Activated CD8-positive, alpha-beta memory T cell treated with anti-CD3 and anti-CD28 coated beads for 24 hours (primary cell): ENCODE measurements at places on chromosomes 3 and 15.

DNA sequence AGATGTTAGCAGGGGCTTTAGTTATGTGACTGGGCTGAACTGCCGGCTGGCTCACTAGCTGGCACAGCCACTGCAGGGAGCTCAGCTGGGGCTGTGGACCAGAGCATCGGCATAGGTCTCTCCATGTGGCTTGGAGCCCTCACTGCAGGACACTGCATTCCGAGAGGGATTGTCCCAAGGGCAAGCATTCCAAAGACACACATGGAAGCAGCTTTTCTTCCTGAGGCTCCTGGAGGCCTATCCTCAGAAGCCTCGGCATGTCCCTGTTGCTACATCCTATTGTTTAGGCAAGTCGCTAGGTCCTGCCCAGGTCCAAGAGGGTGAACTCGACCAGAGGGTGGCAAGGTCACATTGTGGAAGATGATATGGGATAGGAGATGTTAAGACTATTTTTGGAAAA, 209.8 kb downstream of the PLCL2 start:
- DNase-seq: no peak

- DNase-seq: peak; percentile 88
Observed at GRCh38 chr3:111616417-111617105, 21.4 kb upstream of the ZBED2 start.

GRCh38 chr3:126472277-126473006, 3.2 kb downstream of the ZXDC start:
- no peak for DNase-seq

- DNase-seq: no peak
Observed at GRCh38 chr3:88312256-88312655, 162.5 kb downstream of the C3orf38 start.

- peak; percentile 81 for DNase-seq
Observed at GRCh38 chr3:32460031-32460749, 42.5 kb downstream of the CMTM6 start.

- no peak for DNase-seq
Observed at GRCh38 chr3:95899494-95899893, 914.9 kb upstream of the EPHA6 start.

DNA sequence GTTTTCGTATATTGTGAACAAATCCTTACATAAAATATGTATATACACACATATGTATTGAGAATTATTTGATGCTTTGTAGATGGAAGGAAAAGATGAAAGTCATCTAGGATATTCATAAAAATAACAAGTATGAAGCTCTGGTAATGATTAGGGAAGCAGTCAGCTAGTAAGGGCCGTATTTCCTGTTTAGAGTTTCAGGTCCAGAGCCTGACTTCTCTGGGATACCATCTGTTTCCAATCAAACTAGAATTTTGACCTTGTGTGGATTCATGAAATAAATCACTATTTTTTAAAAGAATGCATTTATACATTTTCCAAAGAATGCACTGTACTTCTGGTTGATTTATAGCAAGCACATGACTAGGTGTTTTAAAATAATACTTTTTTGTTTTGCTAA, 156.1 kb upstream of the CGNL1 start:
- DNase-seq: no peak

DNA sequence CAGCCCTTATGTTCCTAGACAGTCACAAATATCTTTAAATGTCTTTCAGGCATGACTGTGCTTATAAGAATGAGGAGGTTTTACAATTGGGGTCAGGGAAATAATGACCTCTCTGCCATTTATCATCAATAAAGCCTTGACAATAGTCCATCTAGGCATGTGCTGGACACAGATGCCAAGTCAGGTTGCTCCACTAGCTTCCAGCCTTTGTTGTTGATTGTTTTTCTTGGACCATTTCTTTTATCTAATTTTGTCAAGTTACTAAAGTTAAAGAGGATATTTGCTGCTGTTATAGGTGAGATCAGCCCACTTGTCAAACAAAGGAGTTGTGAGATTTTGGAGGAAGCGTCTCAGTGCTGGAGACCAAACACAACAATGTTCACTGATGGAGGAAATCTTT, 628.0 kb downstream of the ROBO2 start:
- no peak for DNase-seq

DNA sequence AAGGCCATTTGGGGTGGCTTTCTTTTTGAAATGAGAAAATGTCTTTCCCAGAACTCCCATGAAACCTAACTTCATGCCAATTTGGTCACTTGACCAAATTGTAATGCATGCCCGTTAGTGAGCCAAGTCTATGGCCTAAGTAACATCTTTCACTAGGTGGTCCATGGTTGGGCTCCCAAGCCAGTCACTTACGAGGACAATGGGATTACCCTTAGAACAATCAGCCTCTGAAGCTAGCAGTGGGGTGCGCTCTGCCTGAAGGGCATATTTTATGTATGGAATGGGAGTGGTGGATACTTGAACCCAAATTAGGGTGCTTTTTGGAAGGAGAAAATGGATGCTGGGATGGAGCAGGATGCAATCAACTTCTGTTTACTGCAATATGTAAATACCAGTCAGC, 127.4 kb upstream of the GOLIM4 start:
- DNase-seq: no peak

GRCh38 chr3:187247398-187247797, 44.1 kb downstream of the MASP1 start:
- DNase-seq: no peak

- peak; percentile 65 for DNase-seq
Observed at GRCh38 chr3:46881596-46882376, 4.3 kb downstream of the PTH1R start.

- DNase-seq: no peak
Observed at GRCh38 chr15:32649342-32649741, 7.8 kb downstream of the SCG5 start.

DNA sequence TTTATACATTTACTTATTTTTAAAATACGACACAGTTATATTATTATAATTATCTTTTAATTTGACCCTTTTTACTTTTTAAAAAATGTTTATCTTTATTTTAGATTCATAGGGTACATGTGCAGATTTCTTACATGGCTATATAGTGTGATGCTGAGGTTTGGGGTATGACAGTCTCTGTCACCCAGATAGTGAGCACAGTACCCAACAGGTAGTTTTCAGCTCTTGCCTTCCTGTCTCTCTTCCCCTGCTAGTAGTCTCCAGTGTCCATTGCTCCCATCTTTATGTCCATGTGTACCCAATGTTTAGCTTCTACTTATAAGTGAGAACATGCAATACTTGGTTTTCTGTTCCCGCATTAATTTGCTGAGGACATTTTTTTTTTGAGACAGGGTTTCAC, 21.8 kb upstream of the KCNMB2 start:
- no peak for DNase-seq

DNA sequence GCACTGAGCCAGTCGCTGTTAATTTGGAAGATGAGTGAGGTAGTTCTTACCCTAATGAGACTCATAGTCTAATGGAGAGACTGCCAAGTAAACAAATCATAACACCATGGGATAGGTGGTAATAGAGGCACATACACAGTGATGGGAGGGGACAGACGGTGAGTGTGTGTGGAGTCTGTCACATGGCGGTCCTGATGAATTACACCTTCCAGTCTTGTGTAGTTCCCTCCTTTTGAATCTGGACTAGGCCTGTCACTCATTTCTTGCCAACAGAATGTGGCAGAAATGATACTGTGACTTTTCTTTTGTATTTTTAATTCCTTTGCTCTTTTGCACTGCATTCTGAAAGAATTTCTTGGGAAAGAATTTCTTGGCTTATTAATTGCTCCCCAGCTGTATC, 78.1 kb downstream of the NR1D2 start:
- DNase-seq: no peak

- no peak for DNase-seq
Observed at GRCh38 chr15:60557191-60557618, 78.3 kb upstream of the ICE2 start.

DNA sequence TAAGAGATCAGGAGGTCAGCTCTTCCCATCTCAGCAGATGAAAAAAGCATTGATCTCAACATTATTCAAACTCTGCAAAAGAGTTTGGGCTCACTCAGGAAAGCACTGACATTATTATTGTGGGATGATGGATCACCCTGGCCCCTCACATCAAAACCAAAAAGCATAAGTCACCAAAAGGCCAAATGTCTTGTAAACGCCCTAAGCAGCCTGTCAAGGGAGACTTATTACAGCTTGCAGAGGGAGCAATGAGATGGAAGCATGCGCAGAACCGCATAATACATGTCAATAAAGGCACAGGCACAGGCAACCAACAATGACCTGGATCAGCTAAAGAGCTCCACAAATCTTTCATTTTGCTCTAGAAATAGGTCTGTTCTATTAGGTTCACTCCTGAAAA, 4.6 kb downstream of the FSIP1 start:
- no peak for DNase-seq

DNA sequence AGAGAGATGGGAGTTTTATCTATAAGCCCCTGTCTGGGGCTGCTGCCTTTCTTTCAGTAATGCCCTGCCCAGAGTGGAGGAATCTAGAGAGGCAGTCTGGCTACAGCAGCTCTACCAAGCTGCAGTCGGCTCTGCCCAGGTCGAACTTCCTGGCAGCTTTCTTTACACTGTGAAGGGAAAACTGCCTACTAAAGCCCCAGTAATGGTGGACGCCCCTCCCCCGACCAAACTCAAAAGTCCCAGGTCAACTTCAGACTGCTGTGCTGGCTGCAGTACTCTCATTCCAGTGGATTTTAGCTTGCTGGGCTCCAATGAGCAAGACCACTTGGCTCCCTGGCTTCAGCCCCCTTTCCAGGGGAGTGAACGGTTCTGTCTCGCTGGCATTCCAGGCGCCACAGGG, 65.9 kb upstream of the RARB start:
- DNase-seq: no peak
